ENCODE measurements at places on chromosomes 3 and 15.

DNA sequence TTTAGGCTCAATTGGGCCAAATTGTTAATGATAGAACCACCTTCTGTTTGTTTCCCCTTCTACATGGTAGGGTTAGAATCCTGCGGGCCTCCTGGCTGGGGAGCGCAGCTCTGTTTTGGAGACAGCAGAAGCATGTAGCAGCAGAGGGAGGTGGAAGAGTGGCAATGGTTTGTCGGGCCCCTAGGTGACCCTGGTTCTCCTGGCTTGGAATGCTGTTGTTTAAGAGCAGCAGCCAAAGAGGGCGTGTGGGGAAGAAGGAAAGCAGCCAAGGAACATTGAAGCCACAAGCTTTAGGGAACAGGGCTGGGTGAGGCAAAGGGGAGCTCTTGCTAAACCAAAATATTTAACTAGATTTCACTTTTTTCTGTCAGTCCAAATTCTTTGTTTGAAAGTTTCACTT is 213.7 kb upstream of the NR2E3 start:
- DNase-seq, result no peak

DNA sequence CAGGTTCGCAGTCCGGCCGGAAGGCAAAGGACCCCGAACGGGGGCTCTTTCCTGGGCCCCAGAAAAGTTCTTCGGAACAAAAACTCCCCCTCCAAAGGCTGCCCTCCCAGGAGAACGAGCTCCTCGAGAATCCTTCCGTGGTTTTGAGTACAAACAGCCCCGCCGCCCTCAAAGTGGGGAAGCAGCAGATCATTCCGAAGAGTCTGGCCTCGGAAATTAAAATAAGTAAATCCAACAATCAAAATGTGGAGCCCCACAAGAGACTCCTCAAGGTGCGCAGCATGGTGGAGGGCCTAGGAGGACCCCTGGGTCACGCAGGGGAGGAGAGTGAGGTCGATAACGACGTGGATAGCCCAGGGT is 1.3 kb downstream of the ARHGEF26 start:
- DNase-seq, result no peak

DNA sequence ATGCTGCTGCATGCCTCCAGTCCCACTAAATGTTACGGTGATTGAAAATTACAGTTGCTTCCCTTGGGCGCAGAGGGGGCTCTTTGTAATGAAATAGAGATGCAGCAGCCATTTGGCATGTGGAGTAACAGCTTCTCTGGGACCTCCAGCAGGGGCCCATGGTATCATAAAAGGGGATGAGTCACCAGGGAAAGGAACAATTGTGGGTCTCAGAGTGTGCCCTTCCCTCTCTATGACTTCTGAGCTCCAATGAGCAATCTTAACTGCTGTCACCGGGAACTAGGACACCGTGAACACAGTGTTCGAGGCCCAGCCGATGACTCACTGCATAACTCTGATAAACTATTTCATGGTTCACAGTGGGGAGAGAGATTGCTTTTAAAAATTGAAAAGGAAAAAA is 164.8 kb upstream of the NUDT16 start:
- DNase-seq, result no peak

- no peak for DNase-seq
These were observed 144.0 kb upstream of the MYRIP start for GRCh38 chr3:39665441-39665840.

DNA sequence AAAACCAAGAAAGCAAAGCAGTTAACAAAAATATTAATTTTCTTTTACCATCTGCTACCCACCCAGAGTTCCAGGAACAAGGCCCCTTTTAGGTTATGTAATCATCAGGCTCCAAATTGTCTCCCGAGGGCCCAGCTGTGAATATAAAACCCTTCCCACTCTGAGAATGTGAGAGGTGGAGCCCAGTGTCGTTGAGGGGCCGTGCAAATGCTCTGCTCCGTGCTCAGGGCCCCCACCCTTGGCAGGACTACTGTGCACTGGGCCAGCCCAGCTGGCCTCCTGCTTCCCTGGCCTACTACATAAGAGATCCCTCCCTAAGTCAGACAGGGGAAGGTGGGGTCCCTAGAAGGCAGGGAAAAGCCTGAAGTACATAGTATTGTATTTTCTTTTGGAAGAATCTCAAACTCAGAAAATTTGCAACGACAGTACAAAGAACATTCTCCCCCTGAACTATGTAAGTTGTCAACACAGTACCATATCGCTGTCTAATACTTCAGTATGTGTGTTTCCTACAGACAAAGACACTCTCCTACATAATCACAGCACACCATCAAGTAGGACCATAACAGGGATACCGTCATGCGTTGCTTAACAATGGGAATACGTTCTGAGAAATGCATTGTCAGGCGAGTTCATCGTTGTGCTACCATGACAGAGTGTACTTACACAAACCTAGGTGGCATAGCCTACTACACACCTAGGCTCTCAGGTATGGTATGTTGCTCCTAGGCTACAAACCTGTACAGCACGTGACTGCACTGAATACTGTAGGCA is 4.4 kb upstream of the CLEC3B start:
- DNase-seq, result no peak

DNA sequence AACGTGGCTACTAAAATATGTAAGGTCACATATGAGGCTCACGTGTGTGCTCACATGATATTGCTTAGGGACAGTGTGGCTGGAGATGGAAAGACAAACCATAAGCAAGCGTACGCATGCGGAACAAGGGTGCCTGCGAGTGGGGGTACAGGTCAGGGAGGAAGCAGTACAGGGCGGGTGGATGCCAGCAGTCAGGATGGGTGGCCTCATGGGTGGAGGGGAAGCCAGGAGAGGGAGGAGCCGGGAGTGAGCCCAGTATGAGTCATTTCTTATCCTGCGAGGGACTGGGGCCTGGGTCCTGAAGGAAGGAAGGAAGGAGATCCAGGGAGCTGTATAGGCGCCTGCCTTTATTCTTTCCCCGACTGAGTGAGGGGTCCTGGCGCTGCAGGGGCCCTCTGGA is 42.0 kb upstream of the CGNL1 start:
- no peak for DNase-seq

- no peak for DNase-seq
These were observed 18.1 kb upstream of the ADAMTS9 start for GRCh38 chr3:64705946-64706345.

DNA sequence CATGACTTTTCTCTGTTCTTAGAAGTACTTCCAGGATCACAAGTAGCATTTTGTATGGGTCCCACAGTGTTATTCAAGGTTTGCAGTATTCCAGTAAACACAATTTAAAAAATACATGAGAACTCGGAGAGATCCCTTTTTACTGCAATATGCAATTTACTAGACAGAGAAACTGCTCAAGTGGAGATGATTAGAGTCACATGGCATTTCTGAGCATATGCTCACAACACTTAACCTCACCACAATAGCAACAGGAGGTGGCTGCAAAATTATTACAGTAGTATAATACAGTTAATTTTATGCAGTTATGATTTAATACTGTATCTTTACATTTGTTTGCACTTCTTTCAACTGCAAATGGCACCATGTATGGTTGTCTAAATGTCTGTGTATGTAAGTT is 87.5 kb downstream of the PIK3CB start:
- DNase-seq, result no peak

DNA sequence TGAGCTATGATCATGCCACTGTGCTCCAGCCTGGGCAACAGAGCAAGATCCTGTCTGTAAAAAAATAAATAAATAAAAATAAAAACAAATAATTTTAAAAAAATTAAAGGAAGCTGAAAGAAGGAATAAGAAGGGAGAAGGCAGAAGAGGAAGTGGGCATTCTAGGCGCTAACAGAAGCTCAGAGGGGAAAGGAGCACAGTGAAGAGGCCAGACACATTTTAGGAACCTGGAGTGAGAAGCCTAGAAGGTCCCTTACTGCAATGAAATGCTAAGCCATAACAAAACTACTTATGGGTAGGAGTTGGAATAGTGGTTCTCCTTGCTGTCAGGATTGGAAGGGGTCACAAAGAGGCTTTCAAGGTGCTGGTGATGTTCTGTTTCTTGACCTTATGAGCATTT is 64.0 kb downstream of the ITGB5 start:
- DNase-seq, result no peak

DNA sequence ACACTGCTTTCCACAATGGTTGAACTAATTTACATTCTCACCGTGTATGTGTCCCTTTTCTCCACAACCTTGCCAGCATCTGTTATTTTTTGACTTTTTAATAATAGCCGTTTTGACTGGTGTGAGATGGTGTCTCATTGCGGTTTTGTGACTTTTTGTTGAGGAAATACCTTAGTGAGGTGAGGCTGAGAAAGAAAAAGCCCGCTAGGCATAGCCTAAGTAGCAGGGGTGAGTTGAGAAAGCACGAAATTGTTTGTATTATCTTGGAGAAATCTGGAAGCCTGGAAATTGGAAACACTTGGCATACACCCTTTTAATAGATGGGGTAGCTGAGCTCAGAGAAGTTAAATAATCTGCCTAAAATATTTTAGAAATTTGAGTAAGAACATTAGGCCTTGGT is 61.5 kb upstream of the CFAP161 start:
- no peak for DNase-seq

DNA sequence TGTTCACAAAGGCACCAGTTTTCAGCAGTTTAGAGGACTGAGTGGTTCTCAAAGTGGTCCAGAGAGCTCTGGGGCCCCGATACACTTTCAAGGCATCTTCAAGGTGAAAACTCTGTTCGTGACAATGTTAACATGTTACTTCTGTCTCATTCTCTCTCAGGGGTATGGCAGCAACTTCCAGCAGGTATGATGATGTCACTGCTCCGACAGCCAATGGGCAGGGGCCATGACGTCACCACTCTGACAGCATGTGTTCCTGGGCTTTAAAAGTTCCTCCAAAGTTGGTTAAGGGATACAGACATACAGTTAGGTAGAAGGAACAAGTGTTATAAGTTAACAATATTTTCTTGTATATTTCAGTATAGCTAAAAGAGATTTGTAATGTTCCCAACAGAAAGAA is 87.9 kb downstream of the KLF15 start:
- no peak for DNase-seq

DNA sequence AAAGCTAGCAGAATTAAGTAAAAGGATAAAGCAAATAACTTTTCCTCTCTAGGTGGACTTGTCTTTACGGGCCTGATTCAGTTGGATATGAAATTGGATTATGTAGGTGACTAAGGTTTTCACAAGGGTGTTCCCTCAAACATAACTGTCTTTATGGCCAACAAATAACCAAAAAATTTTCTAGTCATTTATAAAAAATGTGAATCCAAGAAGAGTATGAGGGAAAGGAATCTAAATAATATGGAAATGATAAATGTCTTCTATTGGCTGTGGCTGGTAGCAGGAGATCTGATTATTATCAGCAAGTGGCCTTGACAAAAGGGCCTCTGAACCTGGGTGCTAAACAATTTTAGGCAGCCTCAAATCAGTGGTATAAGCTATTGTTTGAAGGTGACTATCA is 594.0 kb upstream of the UBE2E2 start:
- DNase-seq, result no peak

GRCh38 chr15:71121442-71121841 is 6.2 kb downstream of the THSD4 start:
- DNase-seq, result no peak

GRCh38 chr3:183437666-183438564 is 9.5 kb upstream of the MCF2L2 start:
- DNase-seq, result no peak

DNA sequence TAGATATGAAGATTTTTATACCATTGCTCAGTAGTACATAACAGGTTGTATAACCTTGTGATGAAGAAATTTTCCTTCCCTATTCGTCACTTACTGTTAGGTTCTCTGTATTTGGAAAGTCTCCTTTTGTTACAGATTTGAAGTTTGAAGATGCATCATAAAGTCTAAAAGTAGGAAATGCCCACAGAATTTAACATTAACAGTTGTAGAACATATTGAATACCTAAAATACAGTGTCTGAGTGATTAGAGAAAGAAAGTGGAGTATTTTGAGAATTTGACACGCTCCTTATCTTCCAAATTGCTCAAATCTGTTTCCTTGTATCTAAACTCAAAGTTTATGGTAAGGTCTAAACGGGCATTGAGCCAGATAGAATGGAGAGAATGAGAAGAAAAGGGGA is 111.3 kb downstream of the MBNL1 start:
- no peak for DNase-seq

- DNase-seq, result no peak
These were observed 112.1 kb downstream of the KLF13 start for GRCh38 chr15:31438601-31439265.

DNA sequence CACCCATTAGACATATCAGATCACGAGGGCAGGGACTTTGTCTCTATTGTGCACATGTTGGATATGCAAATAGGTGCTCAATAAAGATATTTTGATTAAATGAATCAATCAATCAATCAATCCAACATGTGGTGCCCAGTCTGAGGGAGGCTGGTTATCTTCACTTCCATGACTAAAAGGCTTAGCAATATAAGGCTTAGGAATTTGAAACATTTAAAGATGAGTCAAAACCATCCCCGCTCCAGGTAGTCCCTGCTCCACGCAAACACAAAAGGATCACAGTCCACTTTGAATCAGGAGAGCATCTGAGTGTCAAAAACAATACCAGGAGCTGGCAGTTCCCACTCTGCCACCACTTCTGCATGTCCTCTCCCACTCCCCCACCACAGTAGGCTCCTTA is 25.8 kb upstream of the PRICKLE2 start:
- DNase-seq, result no peak

DNA sequence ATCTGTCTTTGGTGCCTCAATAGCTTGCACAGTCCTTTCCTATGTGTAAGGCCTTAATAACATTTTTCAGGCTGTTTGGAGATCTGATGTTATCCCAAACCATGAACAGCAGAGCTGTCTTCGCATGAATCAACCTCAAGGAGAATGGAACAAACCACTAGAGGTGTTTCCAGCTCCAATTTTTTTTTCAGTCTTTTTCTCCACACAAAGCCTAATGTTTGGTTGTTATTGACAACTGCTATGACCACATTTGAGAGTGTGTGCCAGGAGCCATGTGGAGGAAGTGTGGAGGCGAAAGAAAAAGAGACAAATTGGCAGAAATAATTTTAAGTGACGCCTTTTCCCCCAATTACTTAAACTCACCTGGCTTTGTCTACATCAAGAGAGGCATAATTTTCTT is 38.7 kb downstream of the RTP4 start:
- DNase-seq, result no peak

- no peak for DNase-seq
These were observed 174.5 kb downstream of the FNDC3B start for GRCh38 chr3:172213904-172214303.

- DNase-seq, result no peak
These were observed 561.7 kb upstream of the SGO1 start for GRCh38 chr3:20747741-20748140.

- DNase-seq, result no peak
These were observed 410.6 kb downstream of the FOXP1 start for GRCh38 chr3:71172951-71173350.

- no peak for DNase-seq
These were observed 224.8 kb downstream of the RPLP1 start for GRCh38 chr15:69677403-69677802.

All from WERI-Rb-1 (cell line).